ENCODE measurements at places on chromosomes 2 and 18. TPM values are rescaled to one million over a fixed set of nuclear protein-coding genes. Genes with fewer than 3 reads are reported as not detected.

- H3K27me3 ChIP-seq, result no peaks in the 10 kb centered on the region
- no peaks in the 10 kb centered on the region for H3K36me3 ChIP-seq
These were observed 89.2 kb downstream of the SH3RF3 start for GRCh38 chr2:109218087-109218791.

Gene TEX261
- 53.9 TPM for total RNA-seq

Gene TMEM198
- total RNA-seq, result 4.9 TPM

Gene ZAP70
- total RNA-seq, result 88.0 TPM

- H3K27me3 ChIP-seq, result no peaks in the 10 kb centered on the region
- H3K4me3 ChIP-seq, result no peak overlapping the region
- peaks cover 33% of the 10 kb centered on the region for H3K4me1 ChIP-seq
- no peak for DNase-seq
These were observed 498.2 kb upstream of the TNP1 start for GRCh38 chr2:217357886-217358620.

Gene SOWAHC
- total RNA-seq, result 17.8 TPM

- no peaks in the 10 kb centered on the region for H3K36me3 ChIP-seq
- no peaks in the 10 kb centered on the region for H3K27me3 ChIP-seq
- peaks cover 7% of the 10 kb centered on the region for H3K4me1 ChIP-seq
- DNase-seq, result no peak
- no peak overlapping the region for H3K27ac ChIP-seq
- H3K4me3 ChIP-seq, result no peak overlapping the region
These were observed 17.4 kb upstream of the CTAGE1 start for GRCh38 chr18:22434973-22435608.

Gene SLC4A5
- total RNA-seq, result 24.2 TPM

Gene GAL3ST2
- total RNA-seq, result 0.91 TPM
